ENCODE measurements at places on chromosomes 5 and 9.

- DNase-seq = no peak
Measured at GRCh38 chr5:98106116-98107031, 667.1 kb upstream of the RGMB start.

DNA sequence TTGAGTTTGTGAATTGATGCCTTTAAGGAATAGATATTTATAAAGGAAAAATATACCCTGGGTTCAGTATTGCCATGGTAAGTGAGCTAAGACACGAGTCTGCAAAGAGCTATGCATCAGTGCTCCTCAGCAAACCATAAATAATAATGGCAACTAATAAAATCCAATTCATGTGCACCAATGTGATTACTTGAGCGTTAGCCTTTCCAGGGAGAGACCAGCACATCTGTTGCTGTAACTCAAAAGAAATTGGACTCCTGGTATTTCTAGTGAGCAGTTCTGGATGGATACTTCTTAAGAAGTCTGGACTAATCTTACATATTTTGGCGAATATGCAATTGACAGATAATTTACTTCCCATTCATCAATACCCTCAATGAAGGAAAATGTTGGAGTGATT lies 373.3 kb downstream of the ARHGEF28 start:
- no peak for DNase-seq

DNA sequence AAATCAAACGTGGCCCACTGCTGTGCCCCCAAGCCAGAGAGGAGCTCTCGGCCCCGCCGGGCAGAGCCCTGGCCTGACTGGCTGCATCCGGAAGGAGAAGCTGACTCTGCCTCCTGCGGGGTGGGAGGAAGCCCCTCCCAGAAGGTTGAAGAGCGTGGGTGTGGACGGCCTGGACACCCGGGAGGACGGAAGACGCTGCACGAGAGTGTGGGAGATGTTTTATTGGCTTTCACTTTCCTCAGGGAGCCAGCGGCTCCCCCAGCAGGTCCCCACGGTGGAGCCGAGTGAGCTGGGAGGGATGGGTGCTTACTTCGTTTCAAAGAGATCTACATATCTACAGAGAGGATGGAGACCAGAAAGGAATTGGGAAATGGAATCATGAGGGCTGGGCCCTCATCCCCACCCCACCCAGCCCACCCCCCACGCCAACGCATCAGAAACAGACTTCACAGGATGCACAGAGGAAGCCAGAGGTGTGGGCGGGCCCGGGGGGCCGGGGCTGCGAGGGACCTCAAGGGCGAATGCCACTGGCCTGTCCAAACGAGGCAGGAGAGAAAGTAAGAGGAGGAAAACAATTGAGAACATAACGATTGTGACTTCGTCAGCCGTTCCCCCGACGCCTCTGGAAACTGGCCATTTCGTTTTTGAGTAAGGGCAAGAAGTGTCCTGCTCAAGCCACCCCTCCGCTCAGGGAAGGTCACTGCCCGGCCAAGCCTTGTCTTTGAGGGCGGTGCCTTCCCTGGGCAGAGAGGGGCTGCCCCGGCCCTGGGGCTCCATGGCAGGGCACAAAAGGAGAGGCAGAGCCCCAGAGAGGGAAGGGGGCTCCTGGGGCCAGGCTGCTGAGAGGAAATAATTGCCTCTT lies 32.1 kb downstream of the FAM163B start:
- DNase-seq = no peak

DNA sequence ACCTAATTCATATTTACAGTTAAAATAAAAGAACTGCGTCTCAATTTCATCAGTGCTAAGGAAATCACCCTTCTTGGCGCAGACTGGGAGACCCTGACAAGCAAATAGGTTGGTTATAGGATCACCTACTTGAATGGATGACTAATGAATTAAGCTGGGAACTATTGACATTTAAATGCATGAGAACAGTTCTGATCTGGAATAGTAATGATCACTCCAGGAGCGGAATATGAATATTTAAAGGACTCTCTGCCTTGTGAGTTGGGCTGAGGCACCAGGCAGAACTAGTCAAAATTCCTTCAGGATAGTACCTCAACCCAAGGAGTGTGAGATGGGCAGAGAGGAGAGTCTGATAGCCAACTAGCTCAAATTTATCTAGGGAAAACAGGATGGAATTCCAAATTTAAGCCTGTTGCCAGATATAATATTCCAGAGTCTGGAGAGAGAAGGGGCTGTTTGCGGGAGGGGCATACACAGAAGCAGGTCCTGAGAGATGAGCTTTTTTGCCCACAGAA lies 364.4 kb downstream of the CSNK1G3 start:
- no peak for DNase-seq

DNA sequence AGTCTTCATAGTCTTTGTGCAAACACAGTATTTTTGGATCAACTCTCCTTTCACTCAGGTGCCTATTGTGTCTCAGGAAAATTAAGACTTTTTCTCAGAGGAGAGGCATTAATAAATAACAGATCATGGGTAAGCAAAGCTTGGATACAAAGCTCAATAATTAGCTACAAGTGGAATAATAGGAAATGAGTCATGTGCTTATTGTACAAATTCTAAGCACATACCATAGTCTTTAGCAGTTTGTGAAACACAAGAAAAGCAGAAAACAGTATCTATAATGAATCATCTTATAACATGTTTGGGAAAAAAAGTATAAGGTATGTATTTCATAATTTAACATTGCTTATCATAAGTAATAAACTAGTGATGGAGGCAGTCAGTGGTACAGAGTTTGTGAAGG lies 477.0 kb downstream of the CDH10 start:
- no peak for DNase-seq

GRCh38 chr9:76657265-76657664 lies 107.0 kb upstream of the PCA3 start:
- no peak for DNase-seq

DNA sequence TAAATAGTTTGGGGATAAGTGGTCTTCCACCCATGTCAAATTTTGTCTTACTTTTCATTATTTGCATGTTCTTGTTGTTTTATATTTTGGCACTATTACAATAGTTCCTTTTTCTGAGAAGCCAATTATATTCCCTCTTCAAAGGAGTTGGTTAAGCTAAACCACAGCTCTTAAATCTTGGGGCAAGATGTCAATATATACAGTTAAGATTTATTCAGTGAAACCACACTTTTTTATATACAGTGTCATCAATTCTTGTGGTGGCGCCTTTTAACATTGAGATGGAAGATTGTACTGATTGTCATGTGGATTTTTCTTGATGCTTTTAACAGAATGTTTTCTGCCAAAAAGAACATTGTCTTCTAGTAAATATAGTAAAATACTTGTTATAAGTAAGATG lies 104.1 kb downstream of the MTREX start:
- no peak for DNase-seq

GRCh38 chr5:7395947-7396712 lies at the start of gene ADCY2:
TSS of gene ADCY2 (plus strand) at chr5:7396138. CDS start at chr5:7396297, 159 bp downstream.
- DNase-seq = no peak

DNA sequence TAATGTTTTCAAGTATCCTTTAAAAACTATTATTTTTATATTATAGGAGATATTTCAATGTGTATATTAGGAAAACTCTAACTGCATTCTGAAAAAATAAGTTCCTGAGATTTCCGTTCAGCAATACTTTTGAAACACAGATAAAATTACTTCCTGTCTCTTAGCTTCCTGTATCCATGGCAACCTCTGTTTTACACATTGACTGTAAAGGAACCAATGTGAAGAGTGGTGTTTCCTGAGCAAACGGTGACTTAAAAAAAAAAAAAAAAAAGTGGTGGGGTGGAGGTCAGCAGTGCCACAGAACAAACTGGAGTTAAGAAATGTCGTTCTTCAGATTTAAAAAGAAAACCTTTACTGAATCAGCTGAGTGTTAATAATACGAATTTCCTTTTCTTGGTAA lies at the start of gene LRRC70:
TSS of gene LRRC70 (plus strand) at position 280 of the 400 bp plus-strand sequence. CDS start 620 bp downstream, outside the sequence.
- DNase-seq = no peak

DNA sequence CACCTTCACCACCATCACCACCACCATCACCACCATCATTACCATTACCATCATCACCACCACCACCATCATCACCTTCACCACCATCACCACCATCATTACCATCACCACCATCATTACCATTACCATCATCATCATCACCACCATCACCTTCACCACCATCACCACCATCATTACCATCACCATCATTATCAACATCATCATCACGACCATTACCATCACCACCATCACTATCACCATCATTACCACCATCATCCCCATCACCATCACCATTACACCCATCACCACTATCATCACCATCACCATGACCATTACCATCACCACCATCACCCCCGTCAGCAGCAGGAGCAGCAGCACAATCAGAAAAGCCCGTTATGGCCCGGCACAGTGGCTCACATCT lies 89.1 kb downstream of the STK10 start:
- DNase-seq = no peak

DNA sequence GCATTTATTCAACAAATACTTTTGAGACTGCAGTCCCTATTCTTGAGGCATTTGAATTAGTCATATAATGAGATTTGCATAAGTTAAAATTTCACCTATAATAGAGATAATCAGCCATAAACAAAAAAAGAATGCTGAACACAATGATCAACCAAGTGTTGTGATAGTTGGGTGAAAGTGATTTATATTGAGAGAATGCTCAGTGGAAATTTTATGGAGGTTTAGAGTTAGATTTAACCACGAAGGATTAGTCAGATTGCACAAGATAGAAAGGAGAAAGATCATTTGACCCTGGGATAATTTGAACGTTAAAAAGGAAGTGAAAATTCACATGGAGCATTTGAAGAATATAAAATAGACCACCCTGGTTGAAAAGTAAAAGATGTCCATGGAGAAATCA lies 356.2 kb downstream of the NPR3 start:
- DNase-seq = no peak

- no peak for DNase-seq
Measured at GRCh38 chr9:135812961-135813360, 94.4 kb downstream of the CAMSAP1 start.

DNA sequence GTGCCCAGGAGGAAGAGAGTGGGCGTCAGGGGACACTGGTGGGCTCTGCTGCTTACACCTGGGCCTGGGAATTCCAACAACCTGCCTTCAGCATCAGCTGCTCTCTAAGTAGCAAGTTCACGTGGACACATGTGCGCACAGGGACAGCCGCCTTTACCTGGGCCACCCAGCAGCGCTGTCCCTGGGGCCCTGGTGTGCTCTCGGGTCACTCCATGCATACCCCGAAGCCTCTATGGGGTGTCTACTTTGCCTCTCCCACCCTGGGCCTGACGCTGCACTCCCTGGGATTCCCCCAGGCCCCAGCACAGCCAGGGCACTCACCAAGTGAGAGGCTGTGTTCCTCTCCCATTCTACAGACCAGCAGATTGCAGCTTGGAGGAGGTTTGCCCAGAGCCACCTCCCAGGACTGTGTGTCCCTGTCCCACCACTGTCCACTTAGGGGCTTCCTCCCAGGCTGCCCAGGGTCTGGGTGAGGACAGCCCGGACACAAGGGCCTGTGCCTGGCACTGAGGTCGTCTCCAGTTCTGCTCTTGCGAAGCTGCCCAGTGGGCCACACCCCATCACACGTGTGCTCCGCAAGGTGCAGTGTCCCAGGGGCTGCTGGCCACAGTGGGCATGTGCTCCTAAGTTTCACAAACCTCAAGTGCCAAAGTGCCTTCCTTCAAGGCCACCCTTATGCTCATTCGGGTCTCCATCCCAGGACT lies 5.9 kb downstream of the NINJ1 start:
- no peak for DNase-seq

GRCh38 chr5:39100851-39101396 lies 26.7 kb upstream of the RICTOR start:
- no peak for DNase-seq

DNA sequence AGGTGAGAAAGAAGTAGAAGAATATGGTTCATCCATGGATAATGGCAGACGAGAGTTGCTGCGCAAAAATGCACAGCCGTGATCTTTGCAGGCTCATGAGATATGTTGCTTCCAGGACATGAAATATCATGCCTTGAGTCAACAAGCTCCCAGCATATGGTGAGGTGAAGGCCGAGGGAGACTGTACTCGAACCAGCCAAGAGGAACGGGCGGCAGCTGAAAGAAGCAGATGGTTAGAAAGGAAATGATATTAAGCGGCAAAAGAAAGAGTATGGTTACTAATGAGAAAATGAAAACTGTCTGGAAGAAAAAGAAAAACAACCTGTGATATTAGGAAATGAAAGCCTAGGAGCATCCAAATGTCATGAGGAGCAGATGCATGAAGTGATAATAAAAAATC lies 344.7 kb upstream of the DAP start:
- DNase-seq = peak; percentile 98

GRCh38 chr5:148107608-148108007 lies 43.8 kb downstream of the SPINK5 start:
- peak; percentile 2 for DNase-seq

Data from NCI-H1694 (cell line).